ENCODE measurements at places on chromosomes 3 and 15. TPM values are rescaled to one million over a fixed set of nuclear protein-coding genes. Genes with fewer than 3 reads are reported as not detected.

The PLA1A gene
- total RNA-seq, result not detected

The GRIP2 gene
- not detected for total RNA-seq

The GP5 gene
- total RNA-seq, result 0.07 TPM

- no peak overlapping the region for H3K4me3 ChIP-seq
- DNase-seq, result no peak
- no peak overlapping the region for H3K27ac ChIP-seq
- H3K36me3 ChIP-seq, result peaks cover 6% of the 10 kb centered on the region
- H3K4me1 ChIP-seq, result peaks cover 9% of the 10 kb centered on the region
These were observed 2.1 kb downstream of the PLA2G4F start for GRCh38 chr15:42154212-42154941.

GRCh38 chr3:151282921-151283320, 4.6 kb upstream of the P2RY14 start:
- H3K36me3 ChIP-seq, result no peaks in the 10 kb centered on the region
- H3K27ac ChIP-seq, result no peak overlapping the region
- H3K27me3 ChIP-seq, result peaks cover 8% of the 10 kb centered on the region
- H3K4me1 ChIP-seq, result peaks cover 20% of the 10 kb centered on the region
- no peak overlapping the region for H3K4me3 ChIP-seq

DNA sequence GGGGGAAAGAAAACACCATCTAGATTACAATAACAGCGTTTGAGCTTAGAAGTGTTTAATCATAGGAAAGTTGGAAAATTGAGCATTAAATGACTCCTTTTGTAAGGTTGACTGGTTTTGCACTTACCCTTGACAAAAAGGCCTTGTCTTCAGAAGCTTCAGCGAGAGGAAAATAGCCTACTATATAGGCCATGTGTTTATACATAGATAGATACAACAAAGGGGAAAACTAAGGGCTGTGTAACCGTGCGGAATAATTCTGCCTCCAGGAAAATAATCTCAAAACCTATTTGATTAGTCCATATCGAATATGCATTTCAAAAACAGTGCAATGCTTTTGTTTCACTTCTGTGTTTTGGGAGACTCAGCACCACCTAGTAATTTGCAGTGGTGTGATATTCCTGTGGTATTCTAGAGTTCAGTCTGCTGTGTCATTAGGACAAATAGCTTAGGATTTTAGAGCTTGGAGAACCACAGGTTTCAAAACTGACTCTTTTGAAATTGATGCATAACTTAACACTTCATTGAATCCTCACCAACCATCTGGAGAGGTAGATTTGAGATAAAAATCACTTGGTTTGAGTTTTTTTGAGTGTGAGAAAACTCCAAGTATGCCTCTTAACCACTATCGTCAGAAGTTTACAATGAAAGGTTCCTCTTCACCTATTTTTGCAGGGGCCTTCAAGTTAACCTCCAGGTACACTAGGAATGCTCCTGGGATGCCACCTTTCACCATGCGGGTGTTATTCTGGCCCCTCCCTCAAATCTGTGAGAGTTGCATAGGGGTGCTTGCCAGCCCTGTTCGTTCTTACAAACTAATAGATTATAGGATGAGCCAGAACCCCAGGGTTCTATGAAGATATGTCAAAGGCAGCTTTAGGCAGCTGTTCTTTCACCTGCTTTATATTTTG, 1.9 kb downstream of the ARHGAP31 start:
- H3K36me3 ChIP-seq, result peaks cover 6% of the 10 kb centered on the region
- H3K4me3 ChIP-seq, result peak overlapping the region; percentile 97
- no peaks in the 10 kb centered on the region for H3K27me3 ChIP-seq
- H3K27ac ChIP-seq, result peak overlapping the region; percentile 24
- H3K4me1 ChIP-seq, result peaks cover 54% of the 10 kb centered on the region

- H3K36me3 ChIP-seq, result no peaks in the 10 kb centered on the region
- H3K27me3 ChIP-seq, result peaks cover 17% of the 10 kb centered on the region
- DNase-seq, result no peak
- no peak overlapping the region for H3K27ac ChIP-seq
- H3K4me3 ChIP-seq, result no peak overlapping the region
These were observed 41.6 kb upstream of the STRIT1 start for GRCh38 chr3:155334914-155335723.

DNA sequence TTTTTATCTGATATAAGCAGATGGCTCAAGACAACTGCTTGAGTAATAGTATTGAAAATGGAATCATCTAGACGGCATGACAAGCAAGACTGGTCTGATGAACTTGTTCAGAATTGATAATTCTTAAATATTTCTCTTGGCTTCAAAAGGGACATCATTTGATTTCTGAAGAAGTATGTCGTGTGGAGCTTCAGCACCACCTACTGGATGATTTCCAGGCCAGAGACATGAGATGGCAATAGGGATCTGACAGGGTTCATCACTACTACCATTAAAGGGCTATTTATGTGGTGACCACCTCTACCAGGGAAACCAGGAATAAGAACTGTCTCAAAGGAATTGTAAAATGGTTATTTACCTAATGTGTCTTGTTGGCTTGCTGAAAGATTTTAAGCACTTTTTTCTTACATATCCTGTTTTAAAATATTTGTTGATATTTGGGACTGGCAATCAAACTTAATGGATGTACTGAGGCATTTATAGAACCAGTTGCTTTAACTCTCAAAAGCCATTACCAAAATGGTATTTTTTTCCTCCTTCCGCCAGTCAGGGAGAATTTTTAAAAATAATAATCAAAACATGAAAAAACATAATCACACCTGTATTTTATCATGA, 99.5 kb upstream of the FAM98B start:
- peak overlapping the region; percentile 9 for H3K27ac ChIP-seq
- DNase-seq, result peak; percentile 48
- H3K27me3 ChIP-seq, result no peaks in the 10 kb centered on the region
- H3K4me3 ChIP-seq, result no peak overlapping the region

DNA sequence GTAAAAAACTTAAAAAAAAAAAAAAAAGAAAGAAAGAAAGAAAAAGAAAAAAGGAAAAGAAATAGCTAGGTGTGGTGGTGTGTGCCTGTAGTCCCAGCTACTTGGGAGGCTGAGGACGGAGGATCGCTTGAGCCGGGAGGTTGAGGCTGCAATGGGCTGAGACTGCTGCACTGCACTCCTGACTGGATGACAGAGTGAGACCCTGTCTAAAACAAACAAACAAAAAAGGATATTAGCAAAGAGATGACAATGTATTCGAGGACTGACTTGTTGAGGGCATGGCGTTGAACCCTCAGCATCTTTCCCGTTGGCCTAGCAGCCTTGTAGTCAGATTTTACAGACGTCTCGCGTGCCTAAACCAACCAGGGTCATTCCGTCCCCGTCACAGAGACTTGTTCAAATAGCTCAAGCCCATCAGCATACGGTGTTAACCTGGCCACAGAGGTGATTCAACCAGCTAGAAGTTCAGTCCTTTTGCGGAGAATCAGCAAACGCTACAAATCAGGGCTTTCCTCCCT, 528 bp upstream of the NIT2 start:
- 0 out of 2 replicates have a peak, but pooled peaks cover 3% of the 10 kb centered on the region for H3K36me3 ChIP-seq
- H3K4me3 ChIP-seq, result peak overlapping the region; percentile 87
- no peak for DNase-seq
- no peaks in the 10 kb centered on the region for H3K27me3 ChIP-seq
- peak overlapping the region; percentile 73 for H3K27ac ChIP-seq
- H3K4me1 ChIP-seq, result peaks cover 14% of the 10 kb centered on the region

DNA sequence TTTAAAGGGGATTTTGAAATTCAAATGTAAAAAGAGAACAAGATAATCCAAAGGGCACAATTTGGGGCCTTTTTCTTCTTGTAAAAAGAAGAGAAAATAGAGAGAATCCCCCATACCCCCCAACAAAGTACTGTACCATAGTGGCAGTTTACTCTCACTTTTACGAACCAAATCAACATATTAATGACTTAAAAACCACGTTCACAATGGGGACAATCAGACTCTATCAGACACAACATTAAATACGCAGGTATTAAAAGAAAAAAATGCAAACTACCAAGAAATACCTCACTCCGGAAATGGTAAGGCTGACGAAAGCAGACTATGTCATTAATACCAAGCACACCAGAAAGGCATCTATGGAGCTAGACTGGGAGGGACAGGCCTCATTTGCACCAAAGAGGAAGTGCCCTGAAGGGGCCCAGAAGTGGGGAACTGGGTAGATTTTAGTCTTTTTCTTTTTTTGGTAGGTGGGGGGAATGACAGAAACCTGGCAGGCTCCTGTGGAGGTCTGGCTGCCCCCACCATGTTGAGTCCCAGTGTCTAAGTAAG, 134.3 kb downstream of the TIGIT start:
- peaks cover 14% of the 10 kb centered on the region for H3K4me1 ChIP-seq
- no peak overlapping the region for H3K4me3 ChIP-seq
- H3K27ac ChIP-seq, result no peak overlapping the region

- no peak overlapping the region for H3K27ac ChIP-seq
- no peak overlapping the region for H3K4me3 ChIP-seq
- no peaks in the 10 kb centered on the region for H3K27me3 ChIP-seq
- H3K36me3 ChIP-seq, result peaks cover 4% of the 10 kb centered on the region
- DNase-seq, result no peak
These were observed 230.5 kb downstream of the UNC13C start for GRCh38 chr15:54208786-54209185.

Data from HFFc6 (cell line).